ENCODE measurements at places on chromosomes 2 and 18.

- no peak for DNase-seq
These were observed 274.2 kb upstream of the LRATD1 start for GRCh38 chr2:14358339-14358738.

DNA sequence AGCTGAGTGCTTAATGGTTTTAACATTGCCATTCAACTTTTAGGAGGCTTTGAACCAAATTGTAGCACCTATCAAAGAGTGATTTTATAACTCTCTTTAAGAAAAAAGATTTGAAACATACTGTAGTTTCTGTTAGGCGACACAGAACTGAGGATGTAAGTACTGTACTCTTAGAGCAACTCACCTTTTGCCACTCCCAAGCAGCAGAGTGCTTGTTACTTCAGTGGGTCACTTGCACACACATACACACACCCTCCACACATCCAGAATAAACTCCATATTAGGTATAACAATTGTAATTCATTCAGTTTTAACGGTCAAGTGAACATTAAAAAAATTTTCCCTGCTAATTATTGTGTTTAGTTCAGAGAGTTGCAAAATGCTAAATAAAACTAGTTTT is 118.3 kb downstream of the CAMKMT start:
- no peak for DNase-seq

- DNase-seq: no peak
These were observed 256.3 kb upstream of the PKDCC start for GRCh38 chr2:41791523-41791922.

DNA sequence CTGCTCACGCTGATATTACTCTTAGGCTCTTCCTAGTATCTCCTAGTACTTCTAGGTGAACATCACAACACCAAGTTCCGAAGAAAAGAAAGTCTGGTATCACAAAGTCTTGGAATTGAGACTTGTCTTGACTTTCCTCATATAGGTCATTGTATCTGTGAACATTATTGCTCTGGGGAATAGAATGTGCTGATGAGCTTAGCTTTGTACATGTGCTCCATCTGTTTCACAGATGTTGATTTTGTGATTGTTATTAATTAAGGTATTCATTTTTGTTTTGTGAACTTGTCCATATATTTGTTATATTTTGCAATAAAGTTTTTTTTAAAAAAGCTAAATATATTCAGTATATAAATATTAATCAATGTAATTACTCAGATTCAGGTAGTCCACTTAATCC is 111.7 kb downstream of the BABAM2 start:
- DNase-seq: no peak

- DNase-seq: no peak
These were observed 60.5 kb downstream of the HK2 start for GRCh38 chr2:74894272-74894981.

DNA sequence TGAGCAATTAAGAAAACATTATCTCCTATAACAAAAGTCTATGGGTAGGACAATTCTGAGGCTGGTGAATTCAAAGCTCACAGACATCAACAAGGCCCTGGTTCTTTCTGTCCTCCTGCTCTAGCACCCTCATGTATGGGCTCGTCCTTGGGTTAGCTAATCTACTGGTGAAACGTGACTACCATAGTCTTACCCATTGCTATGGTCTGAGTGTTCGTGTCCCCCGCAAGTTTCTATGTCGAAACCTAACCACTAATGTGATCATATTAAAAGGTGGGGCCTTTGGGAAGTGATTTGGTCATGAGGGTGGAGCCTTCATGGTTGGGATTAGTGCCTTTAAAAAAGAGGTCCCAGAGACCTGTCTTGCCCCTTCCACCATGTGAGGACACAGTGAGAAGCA is 564.7 kb downstream of the TNS1 start:
- DNase-seq: no peak

GRCh38 chr18:419541-420175 is 80.8 kb downstream of the COLEC12 start:
- no peak for DNase-seq

DNA sequence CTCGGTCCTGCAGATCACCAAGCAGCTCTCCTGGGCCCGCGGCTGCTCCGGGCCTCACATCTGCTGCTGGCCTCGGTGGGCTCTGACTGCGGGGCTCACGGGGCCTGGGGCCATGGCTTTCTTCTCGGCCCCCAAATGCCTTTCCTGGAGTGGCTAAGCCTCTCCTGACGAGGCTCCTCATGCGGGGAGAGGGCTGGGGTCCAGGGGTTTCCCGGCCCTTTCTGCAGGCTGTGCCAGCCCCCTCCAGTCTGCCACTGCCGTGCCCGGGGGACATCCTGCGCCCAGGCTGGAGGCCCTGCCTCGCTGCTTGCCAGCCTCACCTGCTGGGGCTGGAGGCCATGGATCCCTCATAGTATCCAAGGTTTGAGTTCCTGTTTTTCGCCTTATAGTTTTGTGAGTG is 23.8 kb downstream of the PRELID3A start:
- DNase-seq: no peak

DNA sequence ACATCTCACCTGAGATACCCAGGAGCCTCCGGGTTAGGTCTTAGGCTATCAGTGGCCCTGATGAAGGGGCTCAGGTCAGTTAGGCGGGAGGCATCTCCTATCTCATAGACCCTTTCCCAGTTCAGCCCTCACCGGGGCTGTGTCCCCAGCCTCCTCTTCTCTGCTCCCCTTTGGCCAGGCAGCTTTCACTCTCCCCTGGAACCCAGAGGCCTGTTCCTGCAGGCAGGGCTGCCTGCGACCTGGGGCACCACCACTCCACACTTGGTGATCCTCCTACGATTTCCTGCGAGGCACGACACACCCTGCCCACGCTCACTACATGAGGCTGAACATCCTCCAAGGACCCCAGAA is 51.2 kb downstream of the SFXN5 start:
- no peak for DNase-seq
